ENCODE measurements at places on chromosomes 6 and 20.

DNA sequence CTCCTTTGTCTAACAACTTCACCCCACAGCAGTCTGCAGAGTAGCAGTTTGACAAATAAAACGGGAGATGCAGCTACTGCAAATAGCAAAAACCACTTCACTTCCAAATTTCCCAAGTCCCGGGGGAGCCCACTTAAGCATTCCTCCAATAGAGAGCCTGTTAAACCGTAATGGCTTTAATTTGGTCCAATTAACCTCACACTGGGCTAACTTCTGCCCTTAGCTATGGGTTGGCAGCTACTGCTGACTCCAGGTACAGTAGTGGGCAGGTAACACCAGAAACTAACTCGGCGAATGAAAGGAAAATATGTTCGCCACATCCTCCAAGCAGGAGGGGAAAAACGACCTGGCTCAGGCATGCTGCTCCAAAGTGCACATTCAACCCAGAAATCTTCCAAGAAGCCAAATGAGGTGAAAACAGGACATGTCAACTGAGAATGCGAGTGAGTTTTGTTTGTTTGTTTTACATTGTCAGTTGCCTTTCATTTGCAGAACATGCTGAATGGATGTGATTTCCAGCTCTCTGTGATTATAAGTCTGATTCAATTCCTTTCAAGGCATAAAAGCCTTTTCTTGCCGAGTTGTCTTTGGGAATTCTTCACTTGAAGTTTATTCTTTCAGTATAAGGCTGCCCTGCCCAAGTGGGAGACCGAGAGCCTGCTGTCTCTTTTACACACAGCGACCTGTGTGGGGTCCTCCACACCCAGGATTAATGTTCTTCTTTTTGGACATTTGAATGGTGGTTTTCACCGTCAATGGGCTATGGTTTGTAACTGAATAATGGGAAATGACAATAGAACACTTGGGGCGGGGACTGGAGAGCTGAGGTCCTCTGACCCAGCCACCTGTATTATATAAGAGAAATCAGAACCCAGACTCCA lies 117.3 kb upstream of the ARMC2 start:
- DNase-seq, result no peak

DNA sequence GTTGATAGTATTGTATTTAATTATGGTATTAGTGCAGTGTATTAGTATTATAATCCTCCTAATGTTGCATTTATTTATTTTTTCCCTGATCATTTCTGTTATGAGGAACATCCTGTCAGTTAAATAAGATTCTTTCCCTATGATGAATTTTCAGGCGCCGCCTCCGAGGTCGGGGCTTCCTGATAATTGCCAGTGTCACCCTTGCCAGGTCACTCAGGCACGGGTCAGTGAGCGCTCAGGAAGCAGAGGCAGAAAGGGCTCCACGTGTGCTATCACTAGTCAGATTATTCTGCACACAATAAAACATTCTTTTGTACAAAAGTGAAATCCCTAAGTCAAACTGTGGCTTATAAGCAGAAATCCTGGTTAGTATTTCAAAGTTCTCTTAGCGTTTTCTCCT lies 64.8 kb downstream of the TSHZ2 start:
- no peak for DNase-seq

GRCh38 chr6:79170431-79170830 lies 64.1 kb downstream of the HMGN3 start:
- DNase-seq, result no peak

GRCh38 chr6:170279977-170280688 lies 10.7 kb downstream of the DLL1 start:
- DNase-seq, result peak; percentile 91

DNA sequence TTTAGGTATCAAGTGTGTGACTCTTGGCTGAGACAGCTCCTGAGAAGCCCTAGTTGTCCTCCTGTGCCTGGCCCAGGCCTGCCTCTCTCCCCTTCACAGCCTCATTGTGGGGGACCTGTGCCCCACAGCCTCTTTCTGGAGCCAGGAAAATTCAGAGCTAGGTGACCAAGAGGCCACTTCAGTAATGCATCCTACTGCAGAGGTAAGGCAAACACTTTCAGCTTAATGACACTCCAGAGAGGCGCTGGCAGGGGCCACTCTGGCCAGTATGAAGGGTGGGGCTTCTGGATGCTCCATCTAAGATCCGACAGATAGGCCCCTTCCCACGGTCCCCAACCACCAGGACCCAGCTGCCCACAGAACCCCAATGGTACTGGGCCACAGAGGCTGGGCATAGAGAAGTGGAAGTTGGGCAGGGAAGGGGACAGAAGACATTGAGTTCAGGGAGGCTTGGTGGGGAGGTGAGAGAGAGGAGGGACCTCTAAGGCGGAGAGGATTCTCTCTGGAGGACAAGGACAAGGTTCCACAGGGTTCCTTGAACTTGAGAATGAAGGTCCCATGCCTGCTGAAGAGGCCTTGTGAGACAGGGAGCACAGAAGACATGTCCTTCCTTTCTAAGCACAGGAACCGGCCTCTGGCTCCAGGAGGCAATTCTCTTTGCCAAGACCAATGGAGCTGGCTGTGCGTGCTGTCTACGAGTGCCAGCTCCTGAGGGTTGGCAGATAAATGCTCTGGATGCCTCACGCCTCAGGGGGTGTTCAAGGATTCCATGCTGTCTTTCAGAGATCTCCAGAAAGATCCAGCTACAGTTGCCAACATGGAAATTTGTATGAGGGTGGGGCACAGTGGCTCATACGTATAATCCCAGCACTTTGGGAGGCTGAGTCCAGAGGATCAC lies 46.4 kb upstream of the TGM2 start:
- DNase-seq, result no peak

GRCh38 chr20:31822421-31823330 lies 3.5 kb downstream of the MYLK2 start:
- peak; percentile 93 for DNase-seq

GRCh38 chr6:38261626-38262025 lies 378.1 kb downstream of the BTBD9 start:
- DNase-seq, result no peak

Measured in mesenteric fat pad (tissue), 1 donor.